ENCODE measurements at places on chromosomes 12 and 14.

GRCh38 chr14:74697543-74697942 lies 15.3 kb downstream of the AREL1 start:
- no peak for DNase-seq

DNA sequence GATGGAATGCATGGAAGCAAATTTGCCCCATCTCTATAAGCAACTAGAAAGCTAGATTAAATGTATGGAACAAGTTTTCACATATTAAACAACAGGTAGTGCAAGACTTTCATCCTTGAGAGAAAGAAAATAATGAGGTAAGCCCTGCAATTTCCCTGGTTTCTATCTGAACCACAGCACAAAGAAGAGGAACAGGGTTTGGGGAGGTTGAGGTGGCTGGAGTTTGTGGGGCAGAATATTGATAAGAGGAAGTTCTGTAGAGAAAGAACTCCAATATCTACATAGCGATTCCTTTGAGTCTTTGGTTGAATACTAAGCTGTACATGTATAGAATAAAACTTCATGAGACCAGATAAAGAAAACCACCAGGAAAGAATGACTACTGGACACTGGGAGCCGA lies 96.3 kb upstream of the CCND2 start:
- no peak for DNase-seq

DNA sequence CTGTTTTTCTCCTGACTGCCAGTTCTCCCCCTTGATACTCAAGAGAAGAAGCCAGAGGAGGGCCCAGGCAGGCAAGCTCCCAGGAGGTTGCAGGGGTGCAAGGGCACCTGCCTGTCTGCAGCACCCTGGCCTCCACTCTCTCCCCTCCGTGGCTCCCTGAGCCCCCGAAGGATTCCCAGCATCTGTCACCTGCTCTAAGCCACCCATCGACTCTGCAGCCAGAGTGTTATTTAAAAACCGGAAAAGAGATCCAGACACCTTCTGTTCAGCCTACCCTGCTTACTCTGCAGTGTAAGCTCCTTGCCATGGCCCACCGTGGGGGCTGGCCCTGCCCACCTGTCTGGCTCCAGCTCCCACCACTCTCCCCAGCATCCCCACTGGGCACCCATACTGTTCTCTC lies 121.4 kb downstream of the KSR2 start:
- DNase-seq = no peak

DNA sequence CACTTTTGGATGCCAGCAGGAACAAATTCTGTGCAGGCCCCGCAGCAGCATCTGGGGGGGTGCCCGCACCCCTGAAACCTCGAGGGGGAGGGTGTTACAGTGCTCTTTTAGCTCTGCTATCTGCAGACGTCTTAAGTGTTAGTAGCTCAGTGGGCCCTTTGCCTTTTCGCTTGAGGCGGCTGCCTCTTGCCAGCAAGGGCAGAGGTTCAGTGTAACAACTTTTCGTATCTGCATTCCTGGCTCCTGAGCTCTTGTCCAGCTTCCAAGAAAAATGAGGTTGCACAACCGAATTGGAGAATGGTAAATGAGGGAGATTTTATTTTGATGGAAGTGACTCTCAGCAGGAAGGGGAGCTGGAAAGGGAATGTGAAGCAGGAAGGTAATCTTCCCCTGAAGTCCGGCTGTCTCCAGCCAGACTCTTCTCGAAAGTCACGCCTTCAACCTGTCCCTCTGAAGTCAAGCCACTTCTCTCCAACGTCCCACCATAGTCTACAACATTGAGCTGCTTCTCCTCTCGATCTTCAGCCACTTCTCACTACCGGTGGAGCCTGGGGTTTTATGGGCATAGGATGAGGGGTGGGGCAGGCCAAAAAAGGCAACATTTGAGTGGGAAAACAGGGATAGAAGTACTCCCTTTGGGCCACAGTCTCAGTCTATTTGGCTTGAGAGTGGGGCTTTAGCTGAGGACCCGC lies 17.8 kb downstream of the TAS2R50 start:
- peak; percentile 73 for DNase-seq

- no peak for DNase-seq
These were observed 107.0 kb downstream of the MGST1 start for GRCh38 chr12:16454481-16454880.

GRCh38 chr12:55927588-55928502 lies at the start of gene PYM1:
PYM1 (minus strand) TSS chr12:55927894; CDS start chr12:55927761, 133 bp downstream.
- DNase-seq = no peak

- DNase-seq = no peak
These were observed 133.5 kb downstream of the OTOGL start for GRCh38 chr12:80232837-80233236.

DNA sequence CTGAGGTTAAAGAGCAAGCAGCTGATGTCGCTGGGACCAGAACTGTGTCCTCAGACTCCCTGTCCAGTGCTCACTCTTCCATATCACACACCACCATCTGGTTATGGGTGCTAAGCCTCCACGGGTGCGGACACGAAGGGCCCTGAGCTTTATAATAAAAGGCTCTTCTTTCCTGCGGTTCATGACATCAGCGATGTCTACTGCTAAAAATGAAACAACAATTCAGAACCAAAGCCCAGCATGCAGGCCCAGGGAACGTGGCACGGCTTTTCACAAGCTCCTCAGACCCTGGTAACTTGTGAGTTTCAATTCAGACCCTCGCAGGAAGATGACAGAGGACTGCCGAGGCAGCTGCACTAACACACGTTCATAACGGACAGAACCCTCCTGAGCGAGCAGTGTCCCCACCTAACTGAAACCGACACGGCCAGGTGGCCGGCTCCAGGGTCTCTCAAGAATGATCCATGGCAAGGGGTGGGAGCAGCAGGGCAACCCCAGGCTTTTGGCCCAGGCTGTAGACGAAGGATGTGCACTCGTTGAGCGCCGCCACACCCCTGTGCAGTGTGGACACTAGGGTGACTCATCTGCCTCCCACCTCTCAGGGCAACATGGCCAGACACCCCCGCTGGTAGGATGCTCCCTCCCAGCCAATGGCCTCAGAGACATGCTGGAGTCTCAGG lies 180.3 kb downstream of the CALM1 start:
- DNase-seq = no peak

DNA sequence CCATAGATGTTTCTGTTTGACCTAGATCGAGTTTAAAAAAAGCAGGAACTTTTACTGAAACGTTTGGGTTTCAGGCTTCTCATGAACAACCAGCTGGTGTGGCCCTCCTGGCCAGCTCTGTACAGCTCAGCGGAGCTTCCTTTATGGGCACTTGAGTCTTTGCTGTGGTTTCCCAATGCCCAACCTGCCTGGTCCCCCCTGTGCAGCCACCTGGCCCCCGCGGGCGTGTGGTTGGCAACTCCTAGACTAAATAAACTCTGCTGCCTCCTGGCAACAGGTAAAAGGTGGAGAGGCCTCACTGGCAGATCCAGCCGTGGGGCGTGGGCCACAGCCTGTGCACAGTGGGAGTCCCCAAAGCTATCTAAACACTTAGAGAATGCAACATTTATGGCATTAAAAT lies 38.7 kb downstream of the ADGRD1 start:
- no peak for DNase-seq

DNA sequence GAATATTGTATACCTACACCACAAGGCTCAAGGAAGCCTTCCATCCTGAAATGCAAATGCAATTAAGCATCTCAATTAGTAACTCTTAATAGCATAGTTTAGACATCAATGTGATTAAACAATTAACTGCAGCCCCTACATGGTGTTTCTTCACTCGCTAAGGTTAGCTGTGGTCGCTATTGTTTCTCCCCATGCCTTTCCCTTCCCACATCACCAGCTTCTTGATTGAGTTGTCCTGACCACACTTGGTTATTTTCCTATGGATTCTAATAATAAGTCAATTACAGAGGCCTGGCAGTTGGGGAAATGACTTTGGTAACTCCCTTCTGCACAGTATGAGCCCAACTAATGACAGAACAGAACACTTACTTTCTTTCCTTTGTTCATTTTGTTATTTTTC lies 265.0 kb downstream of the ADAMTS20 start:
- DNase-seq = no peak

- DNase-seq = no peak
These were observed 4.3 kb downstream of the HHIPL1 start for GRCh38 chr14:99649219-99649618.

GRCh38 chr12:130026608-130027176 lies 122.9 kb upstream of the TMEM132D start:
- DNase-seq = no peak

DNA sequence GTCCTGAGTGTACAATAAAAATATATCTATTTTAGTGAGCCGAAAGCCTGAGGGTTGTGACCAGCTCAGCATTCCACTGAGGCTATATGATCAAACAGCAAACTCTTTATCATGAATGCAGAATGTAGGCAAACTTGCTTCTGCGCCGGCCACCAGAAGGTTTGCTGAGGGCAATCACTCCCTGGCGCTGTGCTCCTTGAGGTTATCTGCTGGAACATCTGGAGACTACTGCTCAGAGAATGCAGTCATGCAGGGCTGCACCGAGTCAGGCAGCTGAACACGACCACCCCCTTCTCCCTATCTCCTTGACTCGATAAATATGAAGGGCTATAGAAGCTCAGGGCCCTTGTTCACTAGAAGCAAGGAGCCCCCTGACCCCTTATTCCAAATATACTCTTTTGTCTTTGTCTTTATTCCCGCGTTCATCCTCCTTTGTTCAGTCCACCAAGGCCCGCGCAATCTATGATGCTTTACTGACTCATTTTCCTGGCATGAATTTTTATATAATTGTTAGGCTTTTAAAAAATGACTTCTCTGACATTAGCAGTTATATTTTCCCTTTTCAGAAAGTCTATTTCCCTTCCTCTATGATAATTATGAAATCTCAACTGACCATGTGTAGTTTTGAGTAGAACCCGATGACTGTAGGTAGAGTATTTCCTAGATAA lies 1089.3 kb downstream of the SLC16A7 start:
- DNase-seq = no peak

GRCh38 chr12:65496617-65497016 lies 218.1 kb downstream of the MSRB3 start:
- DNase-seq = no peak

- no peak for DNase-seq
These were observed 169.9 kb downstream of the KTN1 start for GRCh38 chr14:55749946-55750345.

DNA sequence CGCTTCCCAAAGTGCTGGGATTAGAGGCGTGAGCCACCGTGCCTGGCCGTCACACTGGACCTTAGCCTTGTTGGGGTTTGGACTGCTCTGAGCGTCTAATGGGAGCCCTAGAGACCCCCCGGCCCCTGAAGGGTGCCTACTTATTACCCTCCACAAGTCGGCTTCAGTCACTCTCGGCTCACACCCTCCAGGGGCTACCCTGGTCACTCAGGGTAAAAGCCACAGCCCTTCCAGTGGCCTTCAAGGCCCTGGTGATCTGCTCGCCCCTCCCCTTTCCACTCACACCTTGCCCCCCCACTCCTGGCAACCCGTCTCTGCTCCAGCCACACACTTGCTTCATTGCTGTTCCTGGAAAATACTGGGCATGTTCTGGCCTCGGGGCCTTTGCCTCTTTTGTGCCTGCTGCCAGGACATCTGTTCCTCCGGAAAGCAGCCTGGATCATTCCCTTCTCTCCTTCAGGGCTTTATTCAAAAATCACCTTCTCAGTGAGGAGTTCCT lies 3.6 kb upstream of the MORN3 start:
- DNase-seq = no peak

DNA sequence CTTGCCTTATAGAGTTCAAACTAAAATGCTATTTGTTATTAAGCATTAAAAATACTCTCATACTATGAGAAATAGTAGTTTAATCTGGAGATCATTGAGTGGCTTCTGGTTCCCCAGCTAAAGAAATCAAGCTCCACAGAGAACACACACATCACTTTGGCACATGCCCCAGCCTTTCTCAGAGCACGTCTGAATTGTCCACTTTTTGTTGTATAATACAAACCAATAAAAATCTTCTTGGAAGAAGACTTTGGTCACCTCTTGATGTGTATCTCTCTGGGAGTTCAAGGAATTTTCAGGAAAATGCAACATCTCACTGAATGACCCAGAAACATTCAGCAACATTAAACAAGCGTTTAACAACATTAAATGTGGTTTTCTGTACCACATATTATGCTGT lies 413.9 kb downstream of the GALC start:
- no peak for DNase-seq
